Liver (tissue), 10 donors: ENCODE measurements at places on chromosomes 12 and 14. TPM values are rescaled to one million over a fixed set of nuclear protein-coding genes. Genes with fewer than 3 reads are reported as not detected.

The RNU7-1 gene
- polyA plus RNA-seq = not detected

The FOXG1 gene
- not detected for polyA plus RNA-seq

The MYO1H gene
- not detected for polyA plus RNA-seq

The P2RX2 gene
- polyA plus RNA-seq = not detected

The ALDH1L2 gene
- polyA plus RNA-seq = 0.10 TPM

DNA sequence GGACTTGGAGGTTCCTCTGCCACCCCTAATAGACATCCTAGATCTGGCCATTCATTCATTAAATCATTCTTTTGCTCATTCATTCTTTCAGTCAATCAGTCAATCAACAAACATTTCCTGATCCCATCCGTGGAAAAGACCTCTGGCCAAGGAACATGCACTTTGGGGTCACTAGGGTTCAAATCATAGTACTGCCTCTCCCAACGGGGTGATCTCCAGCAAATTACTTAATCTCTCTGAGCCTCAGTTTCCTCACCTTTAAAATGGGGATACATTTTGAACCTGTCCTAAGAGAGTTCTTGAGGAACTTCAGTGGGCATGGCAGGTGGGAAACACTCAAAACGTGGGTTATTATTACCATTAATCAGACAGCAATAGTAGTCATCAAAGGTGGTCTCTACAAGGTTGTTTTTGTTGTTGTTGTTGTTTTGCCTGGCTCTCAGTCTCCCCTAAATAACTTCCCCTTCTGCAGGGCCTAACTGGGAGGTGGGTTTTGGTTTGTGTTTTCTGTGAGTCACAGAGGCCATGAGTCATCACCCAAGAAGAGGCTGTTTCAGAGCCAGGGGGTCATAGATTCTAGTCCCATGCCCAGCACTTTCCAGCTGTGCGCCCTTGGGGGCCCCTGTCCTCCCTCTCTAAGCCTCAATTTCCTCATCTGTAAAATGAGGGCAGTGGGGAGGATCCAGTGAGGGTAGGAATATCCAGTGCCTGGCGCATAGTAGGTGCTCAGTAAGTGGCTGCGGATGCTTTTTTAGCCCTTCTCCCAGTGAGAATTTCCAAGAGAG lies 16.9 kb upstream of the FAM222A start:
- DNase-seq = no peak

- no peak for DNase-seq
Observed at GRCh38 chr12:44287545-44287944, 451.7 kb downstream of the TMEM117 start.

- no peak for DNase-seq
Observed at GRCh38 chr12:29149691-29150281, 708 bp downstream of the FAR2 start.

GRCh38 chr12:132307976-132308852 lies 21.2 kb downstream of the GALNT9 start:
- no peak for DNase-seq

DNA sequence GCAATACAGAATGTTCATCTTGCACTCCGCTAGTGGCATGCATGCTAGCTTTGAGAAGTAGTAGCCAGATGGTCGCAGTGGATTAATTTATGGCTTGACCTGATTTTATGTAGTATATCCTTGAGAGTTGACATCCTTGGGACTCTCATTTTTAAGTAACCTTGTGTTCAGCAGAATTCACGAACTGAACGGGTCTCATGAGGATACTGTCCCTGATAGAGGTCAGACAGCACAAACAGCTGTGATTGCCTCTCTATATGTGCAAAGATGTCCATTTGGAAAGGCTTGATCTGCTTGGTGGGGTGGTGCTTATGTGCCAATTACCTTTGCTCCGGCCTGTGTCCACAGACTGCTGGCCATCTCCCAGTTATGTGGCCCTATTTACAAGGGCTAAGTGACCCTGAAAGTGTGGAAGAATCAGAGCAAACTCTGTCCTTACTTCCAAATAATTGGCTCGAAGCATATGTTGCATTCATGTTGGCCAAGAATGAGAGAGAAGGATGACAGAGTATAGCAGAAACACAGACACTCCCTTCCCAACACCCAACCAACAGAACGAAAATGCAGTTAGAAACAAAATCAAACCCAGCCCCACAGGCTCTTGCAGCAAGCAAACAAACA lies 167.1 kb downstream of the CRADD start:
- DNase-seq = no peak
